NCI-H460 (cell line): ENCODE measurements at places on chromosomes 6 and 20. TPM values are rescaled to one million over a fixed set of nuclear protein-coding genes. Genes with fewer than 3 reads are reported as not detected.

DNA sequence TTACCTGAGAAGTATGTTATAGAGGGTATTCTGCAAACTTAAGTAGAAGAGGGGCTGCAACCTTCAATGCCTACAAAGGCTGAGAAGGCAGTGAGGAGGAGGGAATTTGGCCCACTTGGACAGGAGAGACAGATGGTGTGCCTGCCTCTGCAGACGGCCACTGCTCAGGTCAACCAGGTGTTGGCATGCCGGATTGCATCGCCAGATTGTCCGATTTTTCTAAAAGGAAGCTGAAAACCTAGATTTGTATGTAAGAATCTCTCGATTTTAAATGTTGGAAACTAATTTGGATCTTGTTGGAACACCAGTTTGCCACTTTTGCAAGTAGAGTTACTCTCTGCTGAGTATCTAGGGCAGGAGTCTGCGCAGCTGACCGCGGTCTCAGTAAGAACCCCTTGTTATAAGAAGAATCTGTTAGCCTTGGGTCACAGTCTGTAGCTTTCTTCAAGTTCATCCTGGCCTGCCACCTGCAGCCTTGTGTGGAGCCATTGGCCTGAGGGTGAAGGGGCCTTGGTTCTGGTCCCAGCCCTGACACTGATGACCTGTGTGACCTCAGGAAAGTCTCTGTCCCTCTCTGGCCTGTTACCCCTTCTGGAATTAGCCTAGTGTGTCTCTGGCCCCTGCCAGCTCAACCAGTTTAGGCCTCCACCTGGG is 54.4 kb downstream of the TGM2 start:
- no peak for DNase-seq

TINAG gene
- not detected in 2 replicates for total RNA-seq

DNA sequence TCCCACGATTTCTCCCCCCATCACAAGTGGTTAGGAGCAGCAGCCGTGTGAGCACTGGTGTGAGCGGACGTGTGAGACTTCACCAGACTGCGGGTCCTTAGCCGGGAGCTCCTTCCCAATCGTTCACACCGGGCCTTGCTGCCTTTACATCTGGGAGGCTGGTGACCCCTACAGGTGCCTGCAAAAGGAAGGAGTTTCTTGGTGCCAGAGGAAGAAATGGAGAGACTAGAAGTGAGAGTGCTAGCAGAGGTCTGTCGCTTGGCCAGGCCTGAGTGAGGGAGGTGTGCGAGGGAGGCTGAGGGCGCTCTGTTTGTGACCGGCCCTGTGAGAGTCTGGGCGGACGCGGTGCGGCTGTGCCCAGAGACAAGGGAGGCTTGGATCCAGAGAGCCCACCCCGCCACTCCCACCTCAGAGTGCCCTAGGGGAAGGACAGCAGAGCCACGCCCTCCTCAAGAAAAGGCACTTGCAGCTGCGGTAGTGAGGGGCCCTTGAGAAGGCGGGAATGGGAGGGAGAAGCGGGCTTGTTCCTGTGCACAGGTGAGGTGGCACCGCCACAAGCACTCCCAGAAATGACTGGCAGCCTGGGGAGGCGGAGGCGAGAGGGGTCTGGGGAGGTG is 10.0 kb upstream of the ARMC2 start:
- no peak for DNase-seq

PLA2G7 gene
- 7.9 and 10.6 TPM in 2 replicates for total RNA-seq

- DNase-seq: no peak
Observed at GRCh38 chr20:21632031-21632734, 73.3 kb upstream of the PAX1 start.

DNA sequence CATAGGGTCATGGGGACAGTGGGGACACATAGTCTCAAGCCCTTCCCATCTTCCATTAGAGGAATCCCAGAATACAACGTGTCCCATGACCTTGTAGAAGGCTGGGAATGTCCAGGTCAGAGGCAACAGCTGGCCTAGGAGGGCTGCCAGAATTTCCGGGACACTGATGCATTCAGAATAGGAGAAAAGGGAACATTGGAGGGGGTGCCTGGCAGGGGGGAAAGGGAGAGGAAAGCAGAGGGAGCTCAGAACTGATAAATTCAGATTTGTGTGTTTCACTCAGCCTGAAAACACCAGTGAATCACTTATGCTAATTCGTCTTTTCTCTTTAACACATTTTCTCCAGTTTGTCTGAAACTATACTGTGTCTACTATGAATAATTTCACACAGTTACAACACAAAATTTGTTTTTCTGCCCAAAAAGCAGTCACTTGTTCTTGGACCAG is 35.5 kb upstream of the BMP2 start:
- DNase-seq: no peak

DNA sequence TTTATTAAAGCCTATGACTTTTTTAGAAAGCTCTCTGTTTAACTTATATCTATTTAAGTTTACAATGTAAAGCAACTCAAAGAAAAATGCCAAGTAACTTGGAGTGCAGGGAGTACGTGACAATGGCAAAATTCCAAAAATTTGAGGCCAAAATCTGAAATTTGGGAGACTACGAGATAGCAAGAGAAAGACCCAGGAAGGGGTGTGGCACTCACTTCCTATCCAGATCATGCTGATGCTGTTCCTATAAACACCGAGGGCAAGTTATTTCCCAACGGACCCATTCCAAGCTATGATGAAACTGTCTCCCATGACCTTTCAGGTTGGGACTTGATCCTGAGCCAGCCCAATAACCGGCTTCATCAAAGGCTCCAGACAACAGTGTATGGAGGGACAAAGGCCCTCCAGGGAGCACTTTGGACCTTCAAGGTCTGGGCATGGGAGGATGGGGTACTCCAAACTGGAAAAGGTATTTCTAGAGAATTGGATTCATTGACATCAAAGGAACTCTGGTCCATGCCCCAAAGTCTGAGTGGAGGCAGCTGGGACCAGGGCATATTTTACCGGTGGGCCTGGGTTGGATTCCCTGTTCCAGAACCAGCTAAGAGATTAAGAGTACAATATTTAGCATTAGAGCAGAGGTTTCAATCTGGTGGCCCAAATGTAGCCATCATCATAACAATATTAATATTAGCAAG is 15.7 kb upstream of the SLC13A3 start:
- no peak for DNase-seq

DNA sequence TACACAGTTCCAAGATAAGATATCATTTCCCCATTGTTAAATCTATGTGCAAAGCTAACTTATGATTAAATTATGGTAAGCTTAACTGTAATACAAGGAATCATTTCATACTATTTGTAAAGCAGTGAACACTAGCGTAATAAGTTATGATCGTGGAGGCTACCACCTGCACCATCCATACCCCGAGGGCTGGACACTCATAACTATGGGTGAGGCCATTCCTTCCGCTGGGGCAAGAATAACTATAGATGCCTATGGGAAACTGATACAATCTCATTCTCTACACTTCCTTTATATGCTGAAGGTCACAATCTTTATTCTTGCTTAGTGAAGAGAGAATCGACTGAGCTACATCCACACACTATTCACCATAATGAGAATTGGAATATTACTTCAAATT is 916.0 kb upstream of the FLRT3 start:
- no peak for DNase-seq

APOBEC2 gene
- total RNA-seq: not detected in 2 replicates

DNA sequence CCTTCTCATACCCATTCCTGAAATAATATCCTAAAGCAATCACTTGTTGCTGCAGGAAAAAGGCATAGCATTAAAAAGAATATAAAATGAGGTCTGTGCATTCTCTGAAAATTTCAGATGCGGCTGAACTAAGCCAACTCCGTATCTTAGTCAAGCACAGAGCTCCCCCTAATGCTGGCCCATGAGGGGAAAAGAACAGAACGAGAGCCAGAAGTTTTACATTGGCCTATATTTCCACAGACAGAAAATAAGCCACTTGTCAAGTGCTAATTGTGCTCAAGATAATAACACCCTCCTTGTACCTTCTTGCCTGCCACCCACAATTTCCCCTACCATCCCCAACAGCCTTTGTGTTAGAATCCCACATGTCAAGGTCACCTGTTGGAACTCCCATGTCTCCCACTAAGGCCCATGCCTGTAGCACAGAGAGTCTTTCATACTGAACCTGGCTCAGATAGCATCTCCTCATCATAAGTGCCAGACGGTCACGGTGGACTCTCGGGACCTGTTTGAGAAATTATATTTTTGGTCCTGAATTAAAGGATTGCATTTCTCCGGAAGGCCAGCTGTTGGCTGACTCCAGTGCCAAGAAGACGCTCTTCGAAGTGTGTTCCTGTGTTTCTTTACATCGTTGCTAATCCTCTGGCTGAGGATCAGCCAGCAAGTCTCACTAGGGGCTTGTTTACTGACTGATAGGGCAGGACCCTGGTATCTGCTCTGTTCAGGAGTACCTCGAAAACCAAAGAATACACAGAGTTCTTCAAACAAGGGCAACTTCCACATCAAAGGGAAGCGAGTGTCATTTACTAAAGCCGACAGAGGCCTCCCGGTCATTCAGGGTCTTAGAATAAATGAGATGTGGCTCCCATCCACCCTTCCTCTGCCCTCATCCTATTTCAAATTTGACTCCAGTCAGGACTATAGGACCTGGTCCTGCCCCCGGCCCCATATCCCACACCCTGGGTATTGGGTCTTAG is 183.4 kb upstream of the FBXL4 start:
- no peak for DNase-seq

IPCEF1 gene
- 1.0 TPM in 1 of 2 replicates, not detected in the other for total RNA-seq

MOG gene
- total RNA-seq: not detected in 2 replicates
